CD8-positive, alpha-beta memory T cell (primary cell): ENCODE measurements at places on chromosomes 11 and 22. TPM values are rescaled to one million over a fixed set of nuclear protein-coding genes. Genes with fewer than 3 reads are reported as not detected.

The CD3D gene
- 438 TPM for total RNA-seq

The TTC12 gene
- 20.3 TPM for total RNA-seq

DNA sequence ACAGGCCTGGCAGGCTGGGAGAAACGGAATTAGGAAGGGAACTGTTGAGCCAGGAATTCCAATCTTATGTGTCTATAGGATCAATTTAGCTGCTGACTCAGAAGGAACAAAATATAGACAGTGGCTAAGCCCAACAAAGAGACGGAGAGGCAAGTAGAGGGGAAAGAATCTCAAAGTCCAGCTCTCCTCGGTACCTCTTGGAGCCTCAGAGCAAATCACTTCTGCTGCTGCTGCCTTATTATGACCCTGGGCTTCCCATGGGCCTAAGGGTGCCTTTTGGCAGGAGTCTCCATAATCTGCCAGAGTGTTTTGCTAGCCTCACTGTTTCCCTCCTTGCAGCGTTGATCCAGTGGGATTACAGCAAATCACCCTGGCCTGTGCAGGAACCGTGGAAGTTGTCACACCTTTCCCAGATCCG is 31.7 kb downstream of the PAX6 start:
- no peaks in the 10 kb centered on the region for H3K36me3 ChIP-seq
- no peak for DNase-seq
- no peaks in the 10 kb centered on the region for H3K27me3 ChIP-seq
- H3K4me3 ChIP-seq: no peak overlapping the region
- no peak overlapping the region for H3K27ac ChIP-seq

GRCh38 chr11:72635933-72636332 is 38.3 kb downstream of the PDE2A start:
- peaks cover 16% of the 10 kb centered on the region for H3K27me3 ChIP-seq
- no peak overlapping the region for H3K4me3 ChIP-seq
- H3K36me3 ChIP-seq: no peaks in the 10 kb centered on the region
- H3K27ac ChIP-seq: no peak overlapping the region
- no peak for DNase-seq
- H3K4me1 ChIP-seq: no peaks in the 10 kb centered on the region

DNA sequence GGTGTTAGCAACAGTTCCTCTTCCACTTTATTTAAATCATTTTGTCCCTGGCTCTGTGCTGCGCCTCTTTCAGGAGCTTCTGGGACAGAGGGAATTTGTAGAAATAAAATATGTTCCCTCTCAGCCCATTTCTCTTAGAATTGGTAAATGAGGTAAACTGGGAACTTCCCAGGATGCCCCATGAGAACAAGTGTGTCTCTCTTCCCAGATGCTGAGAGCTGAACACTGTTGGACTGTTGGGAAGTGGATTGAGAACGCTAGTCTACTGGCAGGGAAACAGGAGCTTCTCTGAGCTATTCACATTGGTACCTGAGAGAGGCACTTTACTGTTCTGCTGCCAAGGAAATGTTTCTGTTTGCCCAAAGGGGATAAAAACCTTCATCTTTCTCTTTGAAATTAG is 4.0 kb downstream of the CRY2 start:
- H3K4me1 ChIP-seq: peaks cover 36% of the 10 kb centered on the region
- H3K36me3 ChIP-seq: peaks cover 19% of the 10 kb centered on the region
- no peak overlapping the region for H3K27ac ChIP-seq
- no peaks in the 10 kb centered on the region for H3K27me3 ChIP-seq
- H3K4me3 ChIP-seq: no peak overlapping the region

DNA sequence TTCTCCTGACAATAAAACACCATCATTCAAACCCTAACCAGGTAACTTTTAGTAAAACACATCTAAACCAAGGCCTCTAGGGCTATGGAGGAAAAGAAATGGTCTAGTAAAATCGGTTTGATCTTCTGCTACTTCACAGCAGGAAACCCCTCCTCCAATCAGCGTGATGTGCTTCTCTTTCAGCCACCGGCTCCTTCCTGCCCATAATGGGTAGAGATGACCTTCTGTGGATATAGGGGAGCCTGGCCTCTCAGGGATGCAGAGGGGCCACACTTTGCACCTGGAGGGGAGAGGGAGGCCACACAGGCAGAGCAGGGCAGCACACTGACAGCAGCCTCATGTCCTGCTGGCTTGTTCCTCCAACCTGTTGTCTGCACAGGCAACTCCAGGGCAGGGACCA is 6.9 kb downstream of the EHD1 start:
- H3K27ac ChIP-seq: peak overlapping the region; percentile 34
- DNase-seq: no peak
- H3K4me1 ChIP-seq: peaks cover 97% of the 10 kb centered on the region

DNA sequence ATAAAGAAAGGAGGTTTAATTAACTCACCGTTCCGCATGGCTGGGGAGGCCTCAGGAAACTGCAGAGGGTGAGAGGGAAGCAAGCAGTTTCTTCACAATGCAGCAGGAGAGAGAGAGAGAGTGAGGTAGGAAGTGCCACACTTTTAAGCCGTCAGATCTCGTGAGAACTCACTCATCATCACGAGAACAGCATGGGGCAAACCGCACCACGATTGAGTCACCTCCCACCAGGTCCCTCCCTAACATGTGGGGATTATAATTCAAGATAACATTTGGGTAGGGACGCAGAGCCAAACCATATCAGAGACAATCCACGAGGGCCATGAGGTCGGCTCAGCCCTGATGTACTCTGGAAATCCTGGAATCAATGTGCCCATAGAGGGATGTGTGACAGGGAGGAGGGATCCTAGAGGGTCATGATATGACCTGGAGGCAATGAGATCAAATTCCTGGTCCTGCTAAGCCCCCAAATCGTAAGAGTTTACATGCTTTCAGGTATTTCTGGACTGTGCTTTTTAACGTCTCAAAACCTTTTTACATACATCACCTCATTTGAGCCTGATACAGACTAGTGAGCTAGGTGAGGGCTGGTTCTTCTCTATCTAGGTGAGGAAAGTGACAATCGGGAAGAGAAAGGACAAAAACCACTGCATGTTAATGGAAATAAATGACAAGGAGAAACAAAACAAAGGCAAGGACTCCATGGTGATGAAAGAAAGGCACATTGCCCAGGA is 19.5 kb upstream of the RASSF10 start:
- H3K4me1 ChIP-seq: no peaks in the 10 kb centered on the region
- peak overlapping the region; percentile 41 for H3K27ac ChIP-seq
- H3K36me3 ChIP-seq: no peaks in the 10 kb centered on the region
- H3K4me3 ChIP-seq: no peak overlapping the region
- H3K27me3 ChIP-seq: no peaks in the 10 kb centered on the region

DNA sequence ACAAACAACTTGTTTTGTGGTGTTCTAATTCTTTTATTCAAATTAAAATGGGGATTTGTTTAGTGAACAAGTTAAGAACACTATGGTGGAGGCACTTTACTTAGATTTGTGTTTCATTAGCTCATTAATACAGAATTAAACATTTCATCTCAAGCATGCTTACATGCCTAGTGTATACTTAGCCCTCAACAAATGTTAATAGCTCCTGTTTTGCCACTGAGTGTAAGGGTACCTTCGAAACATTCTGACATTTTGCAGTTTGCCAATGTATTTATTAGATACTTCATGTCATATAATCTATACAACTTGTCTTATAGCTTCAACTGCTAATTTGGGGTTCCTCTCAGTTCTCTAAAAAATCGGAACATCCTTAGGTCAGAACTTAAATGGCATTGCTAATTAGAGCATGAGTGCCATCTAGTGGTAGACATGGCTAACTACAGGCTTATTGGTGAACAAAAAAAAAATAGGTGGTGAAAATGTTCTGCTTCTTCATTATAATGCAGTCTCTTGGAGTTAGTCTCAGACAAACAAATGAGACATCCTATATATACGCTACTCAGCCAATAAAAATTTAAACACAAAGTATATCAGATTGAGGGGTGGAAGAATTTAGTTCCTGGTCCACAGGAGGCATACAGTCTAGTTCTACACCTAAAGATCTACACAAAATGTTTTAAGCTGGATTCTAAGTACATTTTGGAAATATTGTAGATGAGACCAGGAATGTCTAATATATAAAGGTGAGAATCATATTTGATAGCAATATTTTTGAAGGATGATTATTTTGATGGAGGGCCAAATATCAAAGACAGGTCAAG is 4.9 kb upstream of the CNTN5 start:
- no peaks in the 10 kb centered on the region for H3K27me3 ChIP-seq
- no peak overlapping the region for H3K27ac ChIP-seq
- H3K36me3 ChIP-seq: no peaks in the 10 kb centered on the region

GRCh38 chr11:19020831-19021230 is 39.7 kb downstream of the MRGPRX2 start:
- H3K27me3 ChIP-seq: no peaks in the 10 kb centered on the region
- DNase-seq: no peak
- H3K36me3 ChIP-seq: no peaks in the 10 kb centered on the region
- H3K4me3 ChIP-seq: no peak overlapping the region
